ENCODE measurements at places on chromosomes 1 and 21.

DNA sequence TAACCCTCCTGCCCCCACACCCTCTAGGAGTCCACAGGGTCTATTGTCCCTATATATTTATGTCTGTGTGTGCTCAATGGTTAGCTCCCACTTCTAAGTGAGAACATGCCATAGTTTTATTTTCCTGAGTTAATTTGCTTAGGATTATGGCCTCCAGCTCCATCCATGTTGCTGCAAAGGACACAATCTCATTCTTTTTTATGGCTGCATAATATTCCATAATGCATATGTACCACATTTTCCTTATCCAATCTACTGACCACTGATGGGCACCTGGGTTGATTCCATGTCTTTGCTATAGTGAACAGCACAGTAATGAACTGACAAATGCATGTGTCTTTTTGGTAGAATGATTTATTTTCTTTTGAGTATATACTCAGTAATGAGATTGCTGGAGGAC is 13.3 kb upstream of the FHAD1 start:
- no peak for DNase-seq

DNA sequence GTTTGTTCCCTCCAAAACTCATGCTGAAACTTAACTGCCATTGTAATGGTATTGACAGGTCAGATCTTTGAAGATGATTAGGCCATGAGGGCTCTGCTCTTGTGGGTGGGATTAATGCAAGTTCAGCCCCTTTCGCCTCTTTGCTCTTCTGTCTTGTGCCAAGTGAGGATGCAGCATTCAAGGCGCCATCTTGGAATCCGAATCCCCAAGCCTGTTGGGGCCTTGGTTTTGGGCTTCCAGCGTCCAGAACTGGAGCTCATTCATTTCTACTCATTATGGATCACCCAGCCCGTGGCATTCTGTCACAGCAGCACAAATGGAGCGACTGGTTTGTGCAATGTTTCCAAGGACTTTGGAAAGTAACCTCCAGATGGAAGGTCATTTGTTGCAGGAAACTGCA is 5.6 kb downstream of the TTC34 start:
- no peak for DNase-seq

GRCh38 chr1:178436899-178437298 is 59.9 kb downstream of the CLEC20A start:
- no peak for DNase-seq

- DNase-seq: peak; percentile 21
Observed at GRCh38 chr1:18581420-18581880, 49.2 kb upstream of the PAX7 start.

GRCh38 chr1:57536749-57537423 is 113.0 kb upstream of the DAB1 start:
- DNase-seq: no peak

DNA sequence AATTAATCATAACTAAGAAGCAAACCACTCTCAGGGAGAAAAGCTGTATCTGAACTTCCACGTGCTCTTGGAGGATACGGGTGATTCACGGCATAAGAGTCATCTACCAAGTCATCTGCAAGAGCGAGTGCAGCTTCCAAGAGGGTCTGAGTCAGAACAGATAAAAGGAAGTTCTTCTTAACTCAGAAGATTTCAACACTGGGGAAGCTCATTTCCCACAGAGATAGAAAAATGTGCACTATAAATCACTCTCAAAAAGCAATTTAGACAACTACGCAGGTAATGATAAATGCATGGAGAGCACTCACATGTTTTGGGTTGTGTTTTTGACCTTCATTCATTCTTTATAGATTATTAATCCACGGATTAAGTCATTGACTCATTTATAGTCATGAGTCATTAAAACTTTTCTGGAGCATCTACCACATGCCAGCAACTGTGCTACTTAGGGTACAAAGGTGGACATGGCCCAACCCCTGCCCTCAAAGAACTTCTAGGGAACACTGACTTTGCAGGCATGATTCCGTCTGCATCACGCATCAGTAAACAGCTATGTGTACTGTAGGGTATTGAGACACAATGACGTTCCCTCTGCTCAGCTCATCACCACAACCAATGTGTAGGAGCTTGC is 20.8 kb downstream of the KCNJ15 start:
- DNase-seq: no peak

- no peak for DNase-seq
Observed at GRCh38 chr1:101253976-101254674, 17.3 kb downstream of the S1PR1 start.

- no peak for DNase-seq
Observed at GRCh38 chr1:53166912-53167311, 24.5 kb upstream of the SLC1A7 start.

GRCh38 chr21:41611441-41611840 is 103.5 kb upstream of the TMPRSS2 start:
- DNase-seq: no peak

DNA sequence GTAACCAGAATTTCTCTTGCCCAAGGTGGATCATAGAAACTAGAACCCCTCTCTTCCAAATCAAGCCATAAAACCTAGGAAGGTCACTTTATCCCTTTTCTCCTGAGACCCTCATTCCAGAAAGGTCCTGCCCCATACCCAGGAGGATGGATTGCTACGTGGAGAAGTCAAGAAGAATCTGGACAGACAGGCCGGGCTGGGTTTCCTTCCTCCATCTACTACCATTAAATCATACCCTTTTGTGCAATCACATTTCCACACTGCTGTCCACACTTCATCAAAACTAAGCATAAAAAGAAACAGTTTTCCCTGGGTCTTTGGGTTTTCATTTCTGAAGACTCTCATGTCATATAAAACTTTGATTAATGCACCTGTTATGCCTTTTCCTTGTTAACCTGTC is 65.4 kb downstream of the C21orf91 start:
- DNase-seq: no peak

DNA sequence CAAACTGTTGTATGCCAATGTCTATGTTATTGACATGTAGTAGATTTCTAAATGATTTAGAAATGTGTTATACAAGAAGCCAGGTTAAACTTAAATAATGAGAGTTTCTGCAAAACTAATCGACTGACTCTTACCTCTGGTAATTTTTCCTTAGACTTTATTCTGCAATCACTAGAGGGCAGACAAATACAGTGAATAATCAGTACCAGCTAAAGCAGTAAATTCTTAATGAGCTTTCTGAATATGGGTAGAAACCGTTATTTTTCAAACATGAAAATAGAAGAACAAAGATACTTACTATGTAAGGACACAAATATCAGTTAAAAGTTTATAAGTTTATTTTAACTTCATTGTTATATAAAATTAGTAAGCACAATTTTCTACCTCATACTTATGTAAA is 97.9 kb upstream of the RGS1 start:
- peak; percentile 52 for DNase-seq

DNA sequence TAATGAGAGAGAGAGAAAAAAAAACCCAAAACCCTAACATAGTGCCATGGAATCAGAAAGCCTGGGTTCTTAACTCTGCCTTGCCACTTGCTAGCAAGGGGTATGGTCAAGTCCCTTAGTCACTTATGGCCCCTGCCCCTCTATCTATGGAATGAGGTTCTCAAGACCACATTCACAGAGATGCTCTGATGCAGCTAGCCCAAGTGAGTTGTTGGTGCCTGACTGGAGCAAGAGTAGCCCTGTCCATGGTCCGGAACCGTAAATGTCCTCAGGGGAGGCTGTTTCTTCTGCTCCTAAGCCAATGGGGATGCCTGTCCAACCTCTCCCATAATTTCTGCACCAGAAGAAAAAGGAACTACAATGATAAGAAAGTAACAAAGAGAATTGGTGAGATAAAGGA is 56.8 kb downstream of the CSMD2 start:
- DNase-seq: no peak

GRCh38 chr1:40385437-40386358 is 12.2 kb downstream of the SMAP2 start:
- no peak for DNase-seq

GRCh38 chr1:204634260-204634910 is 51.2 kb downstream of the LRRN2 start:
- DNase-seq: no peak

DNA sequence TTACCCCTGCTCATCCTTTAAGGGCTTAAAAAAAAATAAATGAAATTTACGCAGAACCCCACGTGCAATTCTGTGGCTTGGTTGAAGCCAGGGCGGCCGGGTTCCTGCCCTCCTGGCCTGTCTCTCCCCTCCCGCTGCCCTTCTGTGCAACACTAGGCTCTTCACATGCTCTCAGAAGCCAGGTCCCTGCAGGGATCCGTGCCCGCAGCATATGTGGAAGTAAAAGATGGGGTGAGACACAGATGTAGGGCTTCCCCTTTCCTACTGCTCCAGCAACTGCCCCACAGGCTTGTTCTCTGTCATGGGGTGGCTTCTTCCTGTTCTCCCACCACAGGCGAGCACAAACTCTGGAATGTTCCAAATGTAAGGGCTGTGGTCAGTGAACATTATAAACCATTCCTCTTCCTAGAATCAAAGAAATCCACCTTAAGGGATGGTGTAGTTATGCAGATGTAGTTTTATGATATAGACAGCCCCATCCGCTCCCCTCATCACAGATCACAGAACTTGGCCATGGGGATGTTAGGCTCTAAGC is 535.4 kb downstream of the KIF26B start:
- DNase-seq: no peak

DNA sequence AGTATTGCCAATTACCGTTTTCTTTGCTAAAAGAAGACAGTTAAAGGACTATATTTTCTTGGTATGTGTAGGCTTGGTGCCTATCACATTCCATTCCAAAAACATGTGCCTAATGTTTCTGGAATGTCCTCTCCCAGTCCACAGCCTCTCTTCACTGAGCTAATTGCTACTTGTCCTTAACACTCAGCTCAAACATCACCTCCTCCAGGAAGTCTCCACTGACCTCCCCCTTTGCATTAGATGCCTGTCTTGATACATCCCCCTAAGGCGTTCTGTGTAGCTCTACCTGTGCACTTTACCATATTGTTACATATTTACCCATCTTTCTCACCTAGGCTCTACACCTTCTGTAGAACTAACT is 195.6 kb upstream of the CAMK1G start:
- DNase-seq: no peak
